NCI-H2081 (cell line): ENCODE measurements at places on chromosomes 5 and 9.

- DNase-seq, result no peak
These were observed 497.0 kb upstream of the TUSC1 start for GRCh38 chr9:26175264-26175663.

GRCh38 chr5:117302949-117303348 is 728.3 kb upstream of the SEMA6A start:
- no peak for DNase-seq

DNA sequence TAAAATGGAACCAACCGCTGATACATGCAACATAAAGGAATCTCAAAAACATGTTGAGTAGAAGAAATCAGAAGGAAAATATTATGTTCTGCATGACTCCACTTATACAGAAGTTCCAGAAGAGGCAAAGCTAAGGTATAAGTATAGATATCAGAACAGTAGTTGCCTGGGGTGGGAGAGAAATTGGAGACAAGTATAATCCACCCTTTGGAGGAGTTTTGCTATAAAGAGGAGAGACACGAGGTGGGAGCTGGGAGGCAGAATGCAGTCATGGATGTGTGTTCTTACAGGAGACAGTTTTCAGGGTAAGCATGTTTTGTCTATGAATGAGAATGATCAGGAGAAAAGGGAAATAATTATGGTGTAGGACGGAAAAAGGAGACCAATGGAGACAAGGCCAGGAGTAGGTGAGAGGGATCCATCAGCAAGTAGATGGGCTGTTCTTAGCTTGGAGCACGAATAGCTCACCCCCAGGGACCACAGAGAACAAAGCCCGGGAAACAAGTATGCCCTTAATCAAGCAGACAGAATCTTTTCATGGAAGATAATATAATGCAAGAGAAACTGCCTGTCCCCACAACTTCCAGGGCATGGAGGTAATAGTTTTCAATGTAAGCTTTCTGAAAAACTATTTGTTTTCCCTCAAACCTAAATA is 72.2 kb downstream of the MED27 start:
- no peak for DNase-seq

GRCh38 chr5:102589661-102590060 is 90.9 kb upstream of the SLCO6A1 start:
- no peak for DNase-seq

DNA sequence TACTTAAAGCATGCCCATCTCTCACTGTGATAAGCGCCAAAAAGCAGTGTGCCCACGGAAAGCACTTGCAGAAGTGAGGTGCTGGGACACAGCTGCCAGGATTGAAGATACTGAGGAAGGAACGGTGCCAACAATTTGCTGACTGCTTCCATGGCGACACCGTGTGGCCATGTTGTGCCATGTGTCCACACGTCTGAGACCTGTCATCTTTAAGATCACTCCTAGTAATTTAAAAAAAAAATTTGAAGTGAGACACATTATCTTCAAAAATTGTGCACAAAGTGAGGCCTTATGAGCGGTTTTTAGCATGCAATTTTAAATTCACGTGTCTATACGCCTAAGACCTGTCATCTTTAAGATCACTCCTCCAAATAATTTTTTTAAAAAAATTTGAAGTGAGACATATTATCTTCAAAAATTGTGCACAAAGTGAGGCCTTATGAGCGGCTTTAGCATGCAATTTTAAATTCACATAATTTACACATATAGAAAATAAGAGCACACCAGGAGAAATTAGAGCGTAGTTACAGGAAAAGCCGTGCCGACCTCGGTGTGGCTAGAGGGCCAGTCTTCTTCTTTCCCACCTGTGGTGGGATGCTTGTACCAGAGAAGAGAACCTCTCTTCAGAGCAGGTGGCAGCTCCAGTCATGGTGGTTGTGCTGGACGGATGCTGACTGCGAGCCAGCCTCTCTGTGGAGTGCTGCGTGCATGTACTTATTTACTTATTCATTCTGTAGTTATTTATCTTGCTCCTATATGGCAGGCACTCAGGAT is 21.4 kb upstream of the FLT4 start:
- peak; percentile 25 for DNase-seq

DNA sequence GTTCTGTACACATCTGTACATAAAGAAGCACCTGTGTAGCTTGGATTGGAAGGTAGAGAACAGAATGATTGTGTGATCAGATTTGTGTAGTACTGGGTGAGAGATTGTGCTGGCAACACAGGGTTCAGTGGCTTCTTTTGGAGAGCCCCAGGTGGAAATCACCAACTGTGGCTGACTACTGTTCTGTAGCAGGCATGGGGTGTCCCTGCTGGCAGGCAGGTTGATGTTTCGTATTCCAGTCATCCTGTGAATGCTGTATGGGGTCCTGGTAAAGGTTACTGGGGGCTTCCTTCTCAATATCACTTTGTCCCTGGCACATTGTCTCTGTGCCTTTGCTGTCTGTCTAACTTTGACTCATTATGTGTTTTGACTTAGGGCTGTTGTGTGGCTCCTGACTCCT is 5.3 kb downstream of the ASPN start:
- DNase-seq, result no peak

- no peak for DNase-seq
These were observed 175.3 kb upstream of the KLF9 start for GRCh38 chr9:70589571-70590314.

GRCh38 chr9:92954049-92954861 is 6.9 kb downstream of the FGD3 start:
- peak; percentile 72 for DNase-seq

DNA sequence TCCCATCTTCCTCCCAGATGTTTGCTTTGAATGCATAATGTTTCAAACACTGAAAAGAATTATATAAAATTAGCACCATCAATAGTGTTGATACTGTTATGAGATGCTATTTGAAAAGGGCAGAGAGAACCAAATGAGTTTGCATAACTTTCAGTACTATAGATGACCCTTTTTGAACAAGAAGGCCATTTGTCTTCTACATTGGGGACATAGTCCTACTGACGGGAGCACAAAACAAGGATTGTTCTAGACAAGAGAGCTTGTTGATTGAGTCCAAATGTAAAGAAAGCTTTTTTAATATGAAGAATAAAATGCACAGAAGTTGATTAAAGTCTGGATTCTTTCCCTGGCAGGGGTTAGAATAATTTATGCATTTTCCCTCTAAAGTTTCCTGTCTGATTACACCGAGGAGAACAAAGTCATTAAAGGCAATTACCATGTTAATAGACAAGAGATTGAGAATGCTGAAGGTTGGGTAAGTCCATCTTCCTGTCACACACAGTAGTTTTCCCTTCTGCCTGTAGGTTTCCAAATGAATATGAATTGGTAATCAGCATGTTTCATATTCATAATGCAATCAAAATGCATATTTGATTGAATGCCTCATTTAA is 32.8 kb upstream of the ADCY2 start:
- no peak for DNase-seq

- no peak for DNase-seq
These were observed 52.9 kb upstream of the VLDLR start for GRCh38 chr9:2568689-2569088.

- DNase-seq, result no peak
These were observed 24.8 kb upstream of the DENND1A start for GRCh38 chr9:123954518-123955280.

DNA sequence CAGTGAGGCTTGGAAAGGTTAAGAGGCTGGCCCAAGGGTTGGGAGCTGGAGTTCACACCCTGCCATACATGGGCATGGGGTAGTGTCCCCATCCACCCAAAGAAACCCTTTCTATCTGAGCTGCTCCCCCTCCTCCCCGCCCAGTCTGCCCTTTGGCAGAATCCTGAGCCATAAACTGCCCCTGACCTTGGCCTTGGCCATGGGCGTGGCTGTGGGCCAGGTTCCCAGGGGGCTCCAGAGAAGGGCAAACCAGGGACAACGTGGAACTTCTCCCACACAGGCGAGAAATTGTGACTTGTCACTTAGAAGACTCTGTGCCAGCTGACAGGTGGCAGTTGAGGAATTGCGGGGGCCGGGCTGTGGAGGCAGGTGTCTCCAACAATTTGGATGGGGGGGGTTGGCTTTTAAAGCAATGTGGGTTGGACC is 4.8 kb downstream of the FAM78A start:
- DNase-seq, result no peak

- no peak for DNase-seq
These were observed 259.2 kb downstream of the FBXL17 start for GRCh38 chr5:108122702-108123101.

- DNase-seq, result no peak
These were observed 101.2 kb downstream of the AOPEP start for GRCh38 chr9:94827584-94828304.

DNA sequence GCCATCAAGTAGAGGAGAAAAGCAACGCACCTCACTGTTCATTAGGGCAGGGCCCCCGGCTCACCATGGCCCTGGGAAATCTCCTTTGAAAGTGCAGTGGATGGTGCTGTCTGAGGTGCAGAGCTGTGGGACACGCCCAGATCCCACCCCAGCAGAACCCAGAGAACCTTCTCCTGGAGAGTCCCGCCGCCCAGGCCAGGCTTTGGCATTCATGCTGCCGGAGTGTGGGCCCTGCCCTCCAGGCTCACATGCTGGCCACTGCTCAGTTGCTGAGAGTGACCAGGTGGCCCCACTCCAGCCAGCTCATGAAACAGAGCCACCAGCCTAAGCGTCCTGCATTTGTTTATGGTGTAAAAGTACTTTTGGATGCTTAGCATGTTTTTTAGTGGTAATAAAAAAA is 23.8 kb upstream of the LRRC14B start:
- DNase-seq, result no peak

- peak; percentile 49 for DNase-seq
These were observed 826 bp downstream of the PAIP1 start for GRCh38 chr5:43555895-43556606.

DNA sequence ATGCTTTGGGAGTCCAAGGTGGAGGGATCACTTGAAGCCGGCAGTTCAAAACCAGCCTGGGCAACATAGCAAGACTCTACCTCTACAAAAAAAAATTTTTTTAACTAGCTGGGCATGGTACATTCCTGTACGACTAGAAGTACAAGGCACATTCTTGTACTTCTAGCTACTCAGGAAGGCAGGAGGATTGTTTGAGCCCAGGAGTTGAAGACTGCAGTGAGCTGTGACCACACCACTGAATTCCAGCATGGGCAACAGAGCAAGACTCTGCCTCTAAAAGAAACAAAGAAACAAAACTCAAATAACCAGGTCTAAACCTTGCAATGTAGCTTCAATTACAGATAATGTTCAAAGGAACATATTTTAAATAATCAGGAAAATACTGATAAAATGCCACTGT is 56.2 kb downstream of the SSBP2 start:
- DNase-seq, result no peak

DNA sequence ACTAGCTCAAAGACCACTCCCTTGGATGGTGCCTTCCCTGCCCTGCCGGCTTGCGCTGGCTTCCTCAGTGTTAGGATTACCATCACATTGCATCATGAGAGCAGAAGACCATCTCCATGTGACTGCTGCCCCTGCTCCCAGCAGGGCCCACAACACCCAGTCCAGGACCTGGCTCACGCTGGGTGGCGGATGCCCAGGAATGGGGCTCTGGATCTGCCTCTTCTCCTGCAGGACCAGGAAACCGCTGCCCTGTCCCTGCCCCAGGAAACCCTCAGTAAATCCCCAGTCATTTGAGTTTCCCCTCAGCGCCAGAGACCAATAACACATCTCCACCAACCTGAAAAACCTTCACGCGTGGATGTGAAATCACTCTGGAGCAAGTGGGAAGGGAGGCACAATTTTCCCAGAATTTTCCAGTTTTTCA is 3.3 kb upstream of the RNF44 start:
- no peak for DNase-seq

GRCh38 chr9:75452512-75452911 is 364.2 kb downstream of the OSTF1 start:
- DNase-seq, result no peak

- DNase-seq, result peak; percentile 54
These were observed 1.0 kb upstream of the MXD3 start for GRCh38 chr5:177312649-177313181.

- no peak for DNase-seq
These were observed 137.4 kb downstream of the LPAR1 start for GRCh38 chr9:110900917-110901316.

GRCh38 chr9:93261735-93262523 is 78.0 kb downstream of the WNK2 start:
- DNase-seq, result no peak

- no peak for DNase-seq
These were observed 13.2 kb upstream of the LNPEP start for GRCh38 chr5:96922499-96923244.

GRCh38 chr5:90741022-90741564 is 182.5 kb downstream of the ADGRV1 start:
- DNase-seq, result no peak

- DNase-seq, result no peak
These were observed 533.0 kb downstream of the BNC2 start for GRCh38 chr9:16337322-16338029.

- DNase-seq, result no peak
These were observed 415.8 kb downstream of the SPATA31D1 start for GRCh38 chr9:82404196-82404870.

GRCh38 chr5:170570476-170570875 is 66.7 kb downstream of the KCNIP1 start:
- no peak for DNase-seq

- DNase-seq, result no peak
These were observed 110.8 kb downstream of the MRPS30 start for GRCh38 chr5:44919560-44919959.

DNA sequence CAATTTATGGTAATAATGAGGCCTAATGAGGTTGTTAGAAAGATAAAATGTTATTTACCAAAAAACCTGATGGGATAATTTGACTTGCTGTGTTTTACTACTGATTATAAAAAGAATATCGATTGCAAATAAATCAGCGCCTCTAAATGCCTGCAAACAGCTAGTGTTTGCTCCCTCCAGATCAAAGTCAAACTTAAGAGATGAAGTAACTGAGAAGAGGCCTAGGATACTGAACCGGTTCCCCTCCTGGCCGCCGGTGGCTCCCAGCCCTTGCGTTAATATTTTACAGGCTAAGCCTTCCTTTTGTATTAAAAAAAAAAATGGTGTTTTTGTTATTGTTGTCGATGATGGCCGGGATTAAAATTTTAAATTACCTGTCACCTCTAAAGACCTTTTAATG is 2.6 kb downstream of the IRX1 start:
- no peak for DNase-seq

DNA sequence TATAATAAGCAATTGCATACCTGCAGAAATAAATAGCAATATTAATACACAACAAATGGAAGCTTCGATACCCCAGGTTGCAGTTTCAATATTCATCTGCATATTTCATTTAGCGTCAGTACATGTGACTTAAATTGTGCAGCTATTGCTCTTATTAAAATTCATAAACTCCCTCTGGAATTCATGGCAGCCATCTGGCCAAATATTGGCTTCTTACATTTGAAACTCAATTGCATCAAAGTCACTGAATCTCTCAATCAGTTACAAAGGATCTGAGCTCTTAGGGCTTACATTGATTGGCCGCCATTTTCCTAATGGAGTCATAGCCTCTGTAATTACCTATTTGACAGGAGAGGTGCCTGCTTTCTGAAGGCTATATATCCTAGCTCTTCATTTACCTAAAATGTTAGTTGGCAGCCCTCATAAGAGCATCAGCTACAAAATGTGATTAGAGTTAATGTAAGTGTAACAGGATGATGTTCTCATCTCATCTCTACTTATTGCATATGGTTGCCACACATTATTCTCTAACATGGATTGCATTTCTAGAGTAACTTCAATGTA is 453.5 kb downstream of the CAAP1 start:
- no peak for DNase-seq
